Activated naive CD8-positive, alpha-beta T cell treated with anti-CD3 and anti-CD28 coated beads, Interleukin-2, amount 10 ng/mL, durations not matched to agents 7 days and 5 days (primary cell): ENCODE measurements at places on chromosomes 2 and 18.
A peak's percentile ranks its signal among the peaks of the same experiment; 100 is the strongest.

DNA sequence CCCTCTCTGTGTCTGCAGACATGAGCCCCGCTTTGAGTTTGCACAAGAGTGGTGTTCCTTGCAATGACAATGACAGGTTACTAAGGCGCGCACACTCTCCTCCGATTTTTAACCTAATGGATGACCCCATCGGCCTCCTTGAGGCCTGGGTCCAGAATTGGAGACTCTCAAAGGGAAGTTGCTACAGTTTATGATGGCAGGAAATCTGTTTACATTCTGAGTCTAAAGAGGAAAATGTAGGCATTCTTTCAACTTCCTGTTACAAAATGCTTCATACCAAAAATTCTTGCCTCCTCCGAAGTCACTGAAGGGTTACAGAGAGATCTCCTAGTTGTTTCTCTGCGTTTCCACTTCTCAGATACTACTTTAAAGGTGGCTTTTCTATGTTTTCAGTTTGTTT lies 225.3 kb upstream of the AGAP1 start:
- no peak for DNase-seq

GRCh38 chr2:220555961-220556630 lies 928.7 kb downstream of the SLC4A3 start:
- no peak for DNase-seq

- DNase-seq, result no peak
Measured at GRCh38 chr18:58310517-58310916, 266.5 kb downstream of the NEDD4L start.

GRCh38 chr2:7356909-7357584 lies 439.8 kb downstream of the RNF144A start:
- DNase-seq, result no peak

DNA sequence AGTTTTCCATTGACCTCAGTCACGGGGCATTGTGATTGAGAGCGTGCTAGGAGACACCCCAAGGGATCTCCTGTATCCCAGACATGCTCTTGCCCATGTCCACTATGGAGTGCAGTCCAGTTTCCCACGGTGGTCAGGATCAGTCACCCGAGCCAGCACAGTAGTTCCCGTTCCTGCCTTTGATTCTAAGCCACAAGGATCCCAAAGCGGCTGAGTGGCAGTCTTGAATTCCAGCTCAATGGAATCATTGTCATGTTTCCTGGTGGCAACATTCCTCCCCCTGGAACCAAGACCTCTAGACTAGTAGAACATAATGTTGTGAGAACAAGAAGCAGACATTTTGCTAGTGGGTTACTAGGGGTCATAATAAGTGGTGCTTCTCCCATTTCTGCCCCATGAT lies 154.3 kb downstream of the SEPTIN10 start:
- no peak for DNase-seq

- no peak for DNase-seq
Measured at GRCh38 chr18:23314672-23315071, 138.4 kb upstream of the RIOK3 start.

DNA sequence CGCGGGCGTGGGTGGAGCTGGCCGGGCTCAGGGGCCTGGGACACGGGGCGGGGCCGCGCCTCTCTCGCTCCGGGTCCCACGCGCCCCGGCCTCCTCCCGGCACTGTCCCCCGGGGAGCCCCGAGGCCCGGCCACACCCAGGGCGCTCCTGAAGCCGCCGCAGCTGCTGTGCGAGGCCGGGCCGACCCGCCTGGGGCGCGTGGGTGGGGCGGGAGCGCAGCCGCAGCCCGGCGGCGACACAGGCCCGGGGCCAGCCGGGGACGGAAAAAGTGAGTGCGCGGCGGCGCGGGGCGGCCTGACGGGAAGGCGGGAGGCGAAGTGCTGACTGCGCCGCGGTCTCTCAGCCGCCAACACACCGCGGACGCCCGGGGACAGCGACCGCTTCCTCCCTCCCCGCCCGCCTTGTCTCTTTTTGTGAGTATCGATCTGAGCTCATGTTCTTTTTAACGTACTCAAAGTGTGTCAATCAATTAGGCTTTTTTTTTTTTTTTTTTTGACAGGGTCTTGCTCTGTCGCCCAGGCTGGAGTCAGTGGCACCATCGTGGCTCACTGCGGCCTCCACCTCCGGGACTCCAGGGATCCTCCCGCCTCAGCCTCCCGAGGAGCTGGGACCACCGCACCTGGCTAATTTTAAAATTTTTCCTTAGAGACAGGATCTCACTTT lies 14.5 kb downstream of the PDCD1 start:
- DNase-seq, result peak; percentile 84

GRCh38 chr2:197124639-197125390 lies 185.8 kb downstream of the ANKRD44 start:
- no peak for DNase-seq

DNA sequence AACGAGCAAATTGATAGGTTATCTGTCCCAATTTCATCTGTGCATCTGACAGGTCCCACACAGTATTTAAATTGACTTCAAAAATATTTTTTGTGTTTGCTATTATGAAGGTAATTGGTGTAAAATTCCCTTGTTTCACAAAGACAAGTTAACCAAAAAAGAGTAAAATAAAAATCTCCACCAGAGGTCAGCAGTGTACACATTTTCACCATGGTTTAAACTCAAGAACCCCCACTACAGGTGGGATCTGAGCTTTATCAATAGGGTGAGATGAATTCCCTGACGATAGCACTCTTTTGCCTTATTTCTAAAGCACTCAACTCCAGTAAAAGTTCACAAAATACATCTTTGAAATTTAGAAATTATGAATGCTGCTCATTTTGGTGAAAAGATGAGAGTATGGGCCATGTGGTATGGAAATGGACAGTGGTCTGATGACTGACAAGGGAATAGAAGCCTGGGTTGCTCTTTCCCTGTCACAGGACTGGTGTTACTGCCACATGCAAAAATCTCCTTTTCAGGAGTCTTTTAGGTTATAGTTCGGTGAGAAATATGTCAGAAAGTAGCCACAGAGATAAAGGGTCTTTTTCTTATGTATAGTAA lies 68.0 kb downstream of the SERPINB8 start:
- no peak for DNase-seq

- DNase-seq, result no peak
Measured at GRCh38 chr18:11747731-11748130, 58.7 kb downstream of the GNAL start.

DNA sequence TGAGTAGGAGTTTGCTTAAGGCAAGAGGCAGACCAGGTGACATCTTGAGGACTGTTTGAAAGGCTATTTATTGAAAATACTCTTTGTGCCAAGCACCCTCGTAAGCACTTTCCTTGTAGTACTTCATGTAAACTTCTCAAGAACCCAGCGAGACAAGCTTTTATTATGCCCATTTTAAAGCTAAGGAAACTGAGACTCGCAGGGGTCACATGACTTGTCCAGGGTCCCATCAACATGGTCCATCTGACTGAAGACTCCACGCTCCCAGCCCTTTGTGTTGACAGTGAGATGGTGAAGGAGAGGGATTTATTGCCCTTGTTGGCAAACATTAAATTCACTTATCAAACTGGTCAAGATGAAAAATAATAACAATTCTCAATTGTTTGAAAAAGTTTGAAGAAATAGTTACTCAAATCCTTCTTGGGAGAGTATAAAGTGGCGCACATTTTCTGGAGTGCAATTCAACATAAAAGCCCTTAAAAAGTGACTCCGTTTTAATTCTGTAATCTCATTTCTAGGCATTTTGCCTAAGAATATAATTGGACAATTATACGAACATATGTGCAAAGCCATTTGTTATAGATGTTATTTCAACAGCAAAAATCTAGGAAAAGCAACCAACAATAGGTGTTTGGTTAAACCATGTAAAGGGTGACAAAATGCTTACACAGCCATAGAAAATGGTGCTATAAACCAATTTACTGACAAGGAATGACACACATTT lies 270.5 kb upstream of the NCKAP5 start:
- no peak for DNase-seq

DNA sequence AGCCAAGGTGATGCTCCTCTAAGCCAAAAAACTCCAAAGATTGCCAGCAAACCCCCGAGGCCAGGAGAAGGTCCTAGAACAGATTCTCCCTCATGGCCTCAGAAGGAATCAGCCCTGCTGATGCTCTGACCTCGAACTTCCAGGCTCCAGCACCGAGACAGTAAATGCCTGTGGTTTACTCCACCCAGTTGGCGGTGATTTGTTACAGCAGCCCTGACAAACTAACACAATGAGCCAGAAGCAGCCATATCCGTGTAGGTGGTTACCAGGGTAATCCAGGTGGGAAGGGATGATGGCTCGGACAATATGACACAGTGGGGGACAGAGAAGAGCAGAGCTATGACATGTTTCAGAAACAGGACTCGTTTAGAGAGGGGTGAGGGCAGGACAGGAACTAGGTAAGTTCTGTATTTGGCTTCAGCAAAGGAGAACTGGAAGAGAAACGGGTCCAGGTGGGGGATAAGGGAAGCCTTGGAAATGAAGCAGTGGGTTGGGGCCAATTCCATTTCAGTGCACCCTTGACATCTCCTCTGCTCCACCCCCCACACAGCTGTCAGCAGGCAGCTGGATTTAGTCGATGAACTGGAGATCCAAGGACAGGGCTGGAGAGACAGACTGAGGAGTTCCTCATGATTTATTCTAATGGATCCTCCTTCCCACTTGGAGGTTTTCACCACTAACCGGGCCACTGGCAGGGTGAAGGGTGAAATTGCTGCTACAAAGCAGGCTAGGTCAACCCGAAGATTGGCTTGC lies 179.7 kb upstream of the SH3BP4 start:
- DNase-seq, result no peak

DNA sequence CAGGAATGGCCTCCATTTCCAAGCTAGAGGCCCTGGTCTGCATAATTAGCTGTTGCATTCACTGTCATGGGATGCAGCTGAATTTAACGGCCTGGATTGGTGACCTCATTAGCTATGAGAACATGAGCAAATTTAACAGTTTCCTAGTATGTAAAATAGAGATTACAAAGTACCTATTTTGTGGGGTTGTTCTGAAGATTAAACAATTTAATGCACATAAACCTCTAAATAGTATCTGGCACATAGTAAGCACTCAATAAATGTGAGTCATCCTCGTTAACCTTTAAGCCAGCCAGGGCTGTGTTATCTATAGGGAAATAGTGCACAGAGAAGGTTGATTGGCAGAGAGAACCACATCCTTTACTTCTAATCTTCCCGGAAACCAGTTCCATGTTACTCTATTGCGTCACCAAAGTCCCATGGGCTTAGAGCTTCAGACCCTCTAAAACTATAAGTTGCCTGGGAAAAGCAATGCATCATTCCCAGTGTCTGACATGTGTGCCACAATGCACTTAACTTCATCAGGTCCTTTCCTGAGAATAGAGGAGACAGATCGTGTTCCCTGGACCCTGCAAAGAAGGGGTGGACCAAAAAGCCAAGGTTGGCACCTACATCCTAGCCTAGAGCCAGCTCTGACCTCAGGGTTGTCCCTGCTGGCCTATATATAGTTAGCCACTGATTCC lies 196.5 kb downstream of the LNPK start:
- no peak for DNase-seq
